Mesenteric fat pad (tissue), 1 donor: ENCODE measurements at places on chromosomes 3 and 15. TPM values are rescaled to one million over a fixed set of nuclear protein-coding genes. Genes with fewer than 3 reads are reported as not detected.

POMGNT2 gene
- 16.1 TPM for total RNA-seq

DUOX1 gene
- total RNA-seq, result 2.5 TPM

TNFAIP8L3 gene
- total RNA-seq, result 7.4 TPM

KCNH8 gene
- not detected for total RNA-seq

LEKR1 gene
- 1.2 TPM for total RNA-seq

XCR1 gene
- 0.16 TPM for total RNA-seq

SAMMSON gene
- not detected for total RNA-seq

HEG1 gene
- total RNA-seq, result 102 TPM

NDN gene
- total RNA-seq, result 49.5 TPM

GPR149 gene
- total RNA-seq, result not detected

ERICH6 gene
- total RNA-seq, result 0.29 TPM

TTLL13 gene
- not detected for total RNA-seq
